ENCODE measurements at places on chromosomes 6 and 20.
A peak's percentile ranks its signal among the peaks of the same experiment; 100 is the strongest.

GRCh38 chr6:128017288-128017687 is 116.4 kb upstream of the THEMIS start:
- DNase-seq, result no peak

GRCh38 chr6:99189823-99190721 is 159.4 kb downstream of the FAXC start:
- DNase-seq, result no peak

DNA sequence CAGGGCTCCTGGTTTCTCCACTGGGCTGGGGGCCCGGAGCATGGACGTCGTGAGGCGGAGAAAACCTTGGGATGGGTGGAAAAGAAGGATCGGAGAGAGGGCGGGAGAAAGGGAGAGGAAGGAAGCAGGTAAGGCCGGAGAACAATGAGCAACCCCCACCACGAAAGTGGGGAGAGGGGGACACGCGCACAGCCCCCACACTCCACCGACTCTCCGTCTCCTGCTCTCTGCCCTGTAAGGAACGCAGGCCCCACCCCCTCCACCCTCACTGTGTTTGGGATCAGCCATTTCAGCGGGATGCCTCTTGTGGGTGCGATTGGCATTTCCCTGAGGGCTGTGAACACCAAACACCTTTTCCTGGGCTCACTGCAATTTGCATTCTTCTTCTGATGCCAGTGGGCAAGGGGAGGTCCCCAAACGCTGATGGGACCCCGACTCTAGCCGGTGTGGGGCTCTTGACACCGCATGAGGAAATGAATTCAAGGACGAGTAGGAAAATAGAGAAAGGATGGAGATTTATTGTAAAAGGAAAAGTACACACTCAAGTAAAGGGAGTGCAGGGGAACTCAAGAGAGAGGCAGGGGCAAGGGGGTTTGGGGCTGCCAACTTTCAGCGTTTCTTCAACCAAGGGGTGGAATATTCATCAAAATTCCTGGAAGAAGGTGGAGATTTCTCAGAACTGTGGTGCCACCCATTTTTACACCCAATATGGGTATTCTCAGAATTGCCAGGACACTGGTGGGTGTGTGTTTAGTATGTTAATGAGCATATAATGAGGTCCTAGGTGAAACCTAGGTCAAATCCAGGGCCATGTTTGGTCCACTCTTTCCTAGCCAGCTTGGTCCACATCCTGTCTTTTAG is 13.1 kb upstream of the RAET1L start:
- no peak for DNase-seq

GRCh38 chr6:39266782-39267355 is 37.6 kb upstream of the KCNK5 start:
- DNase-seq, result no peak

DNA sequence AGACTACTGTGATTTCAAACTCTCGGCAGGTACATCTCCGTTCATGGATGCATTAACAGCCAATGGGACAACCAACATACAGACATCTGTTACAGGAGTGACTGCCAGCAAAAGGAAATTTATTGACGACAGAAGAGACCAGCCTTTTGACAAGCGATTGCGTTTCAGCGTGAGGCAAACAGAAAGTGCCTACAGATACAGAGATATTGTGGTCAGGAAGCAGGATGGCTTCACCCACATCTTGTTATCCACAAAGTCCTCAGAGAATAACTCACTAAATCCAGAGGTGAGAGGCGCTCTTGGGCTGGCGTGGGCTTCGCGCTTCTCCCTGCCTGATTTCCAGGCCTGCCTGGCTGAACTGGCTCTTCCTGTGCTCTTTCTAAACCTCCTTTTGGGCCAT is 68.4 kb downstream of the RPP40 start:
- DNase-seq, result no peak

- DNase-seq, result peak; percentile 29
Measured at GRCh38 chr6:11392778-11393507, 144.6 kb upstream of the TMEM170B start.

- no peak for DNase-seq
Measured at GRCh38 chr6:29509239-29509638, 21.5 kb upstream of the MAS1L start.

DNA sequence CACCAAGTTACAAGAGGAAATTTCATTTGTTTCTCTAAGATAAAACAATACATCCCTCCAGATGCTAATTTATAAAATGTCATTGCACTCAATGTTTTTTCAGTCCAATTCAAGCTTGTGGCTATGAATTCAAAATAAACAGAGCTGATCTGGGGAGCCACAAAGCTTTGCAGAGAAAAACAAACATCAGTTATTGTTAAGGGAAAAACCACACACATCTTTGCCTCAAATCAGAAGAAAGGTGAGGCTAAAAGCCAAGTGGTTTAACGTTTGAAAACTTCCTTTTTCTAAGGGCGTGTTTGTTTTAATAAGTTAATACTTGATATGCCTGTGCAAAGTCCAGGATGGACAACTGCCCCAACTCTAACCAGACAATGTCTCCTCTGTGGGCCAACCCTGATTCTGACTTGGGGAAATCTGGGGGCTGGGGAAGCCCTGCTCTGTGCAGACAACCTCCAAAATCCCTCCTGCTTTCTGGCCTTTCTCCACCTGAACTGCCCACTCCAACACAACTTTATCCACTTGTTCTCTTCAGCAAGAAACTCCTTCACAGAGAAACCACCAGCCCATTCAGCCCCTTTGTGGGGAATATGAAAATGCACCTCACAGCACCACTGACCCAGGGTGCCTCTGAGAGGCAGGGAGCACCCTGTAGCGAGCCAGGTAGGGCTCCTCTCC is 44.6 kb upstream of the NT5E start:
- DNase-seq, result no peak

DNA sequence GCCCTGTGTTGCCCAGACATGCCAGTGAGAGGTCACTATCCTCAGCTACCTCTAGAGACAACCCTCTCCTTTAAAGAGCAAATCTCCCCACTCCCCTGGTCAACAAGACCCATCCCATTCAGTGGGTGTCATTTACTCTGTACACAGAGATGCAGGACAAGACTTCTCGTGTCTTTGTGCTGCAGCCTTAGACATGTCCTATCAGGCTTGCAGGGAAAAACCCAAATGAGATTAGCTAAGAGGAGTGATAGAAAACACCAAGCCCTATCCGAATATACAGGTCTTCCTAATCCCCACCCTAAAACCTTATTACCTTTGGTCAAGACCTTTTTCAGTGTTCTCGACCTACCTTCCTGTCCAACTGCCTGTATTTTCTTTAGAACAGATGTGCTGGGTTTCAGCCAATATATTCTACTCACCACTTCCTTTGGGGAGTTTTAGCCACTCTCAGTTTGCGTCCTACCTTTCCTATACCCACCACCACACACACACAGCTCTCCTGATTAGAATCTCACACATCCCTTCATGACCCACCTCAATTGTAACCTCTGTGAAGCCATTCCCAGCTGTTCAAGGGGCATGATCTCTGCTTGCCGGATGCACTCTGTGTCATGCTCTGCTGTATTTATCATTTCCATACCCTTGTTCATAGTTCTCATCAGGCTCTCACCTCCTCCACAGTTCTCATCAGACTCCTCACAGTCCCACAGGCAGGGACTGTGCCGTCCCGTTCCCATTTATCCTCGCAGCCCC is 39.7 kb downstream of the TRAM2 start:
- DNase-seq, result no peak

DNA sequence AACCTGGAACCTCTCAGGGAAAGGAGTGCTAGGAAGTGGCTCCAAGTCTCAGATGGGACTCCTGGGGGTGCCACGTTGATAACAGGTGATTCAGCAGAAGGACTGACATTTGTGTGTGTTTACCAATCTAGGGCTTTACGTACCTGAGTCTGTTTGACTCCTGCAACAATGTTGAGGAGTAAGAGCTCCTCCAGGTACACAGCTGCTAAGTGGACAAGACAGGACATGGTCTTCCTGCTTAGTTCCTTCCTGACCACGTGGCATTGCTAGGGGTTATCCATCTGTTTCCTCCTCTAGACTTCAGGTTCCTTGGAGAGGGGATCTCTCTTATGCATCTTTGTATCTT is 164.5 kb upstream of the SLC24A3 start:
- no peak for DNase-seq

DNA sequence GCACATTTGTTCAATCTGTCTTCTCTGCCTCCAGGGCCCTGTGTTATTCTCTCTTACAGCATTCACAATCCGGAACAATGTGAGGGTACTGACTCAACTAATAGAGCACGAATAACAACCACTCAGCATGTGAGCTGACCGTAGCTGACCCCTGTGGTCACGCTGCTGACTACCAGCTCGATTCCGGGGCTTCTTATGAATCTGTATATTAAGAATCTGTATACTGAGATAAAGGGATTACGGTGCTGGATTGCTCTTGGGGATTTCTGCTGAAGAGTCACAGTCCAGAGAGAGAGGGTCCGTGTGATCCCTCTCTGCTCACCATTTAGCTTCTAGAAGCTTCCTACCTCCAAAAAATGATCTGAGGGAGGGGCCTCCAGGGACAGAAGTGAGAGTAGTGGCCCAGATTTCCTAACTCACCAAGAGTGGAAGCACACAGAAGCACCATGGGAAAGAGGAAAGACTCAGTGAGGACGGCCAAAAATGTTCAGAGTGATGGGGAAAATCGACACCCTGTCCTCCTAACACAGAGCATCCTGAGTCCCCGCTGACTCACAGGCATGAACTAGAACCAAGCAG is 156.2 kb downstream of the THBS2 start:
- peak; percentile 79 for DNase-seq

- DNase-seq, result no peak
Measured at GRCh38 chr6:71929047-71929446, 42.7 kb downstream of the RIMS1 start.

GRCh38 chr6:71446057-71446456 is 157.4 kb downstream of the OGFRL1 start:
- DNase-seq, result no peak

- no peak for DNase-seq
Measured at GRCh38 chr6:157795841-157796240, 27.2 kb upstream of the SNX9 start.

- DNase-seq, result no peak
Measured at GRCh38 chr6:70152786-70153185, 150.1 kb downstream of the COL9A1 start.

DNA sequence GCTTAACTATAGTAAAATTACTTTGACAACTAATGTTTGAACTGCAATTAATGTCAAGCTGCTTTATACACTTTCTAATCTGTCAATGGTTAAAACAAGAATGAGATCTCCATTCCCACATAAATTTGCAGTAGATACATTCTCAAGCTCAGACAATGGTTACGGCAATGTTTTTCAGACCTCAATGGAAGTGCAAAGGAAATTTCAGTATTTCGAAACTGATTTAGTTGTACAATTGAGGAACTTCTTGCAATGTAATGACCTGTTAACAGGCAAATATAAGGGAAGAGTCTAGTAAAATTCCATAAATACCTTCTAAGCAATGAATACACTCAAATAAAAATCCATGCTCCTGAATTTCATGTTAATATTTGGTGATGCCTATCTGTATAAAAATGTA is 94.7 kb downstream of the ADTRP start:
- DNase-seq, result no peak

DNA sequence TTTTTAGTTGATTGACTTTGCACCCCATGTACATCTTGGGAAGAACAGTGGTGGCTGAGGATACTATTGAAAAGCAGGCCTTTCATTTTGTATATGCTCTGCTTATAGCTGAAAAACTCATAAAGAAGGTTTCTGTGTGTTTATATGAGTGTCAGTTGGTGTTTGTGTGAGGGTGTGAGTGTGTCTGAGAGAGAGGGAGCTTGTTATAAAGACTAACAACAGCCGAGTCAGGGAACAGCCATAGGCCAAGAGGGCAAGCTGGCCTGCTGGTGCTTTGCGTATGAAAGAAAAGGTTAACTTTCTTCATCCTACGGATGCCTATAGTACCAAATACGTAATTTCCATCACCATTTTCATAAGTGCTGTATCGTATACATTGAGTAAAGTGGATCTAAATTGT is 88.3 kb downstream of the MTHFD1L start:
- no peak for DNase-seq

DNA sequence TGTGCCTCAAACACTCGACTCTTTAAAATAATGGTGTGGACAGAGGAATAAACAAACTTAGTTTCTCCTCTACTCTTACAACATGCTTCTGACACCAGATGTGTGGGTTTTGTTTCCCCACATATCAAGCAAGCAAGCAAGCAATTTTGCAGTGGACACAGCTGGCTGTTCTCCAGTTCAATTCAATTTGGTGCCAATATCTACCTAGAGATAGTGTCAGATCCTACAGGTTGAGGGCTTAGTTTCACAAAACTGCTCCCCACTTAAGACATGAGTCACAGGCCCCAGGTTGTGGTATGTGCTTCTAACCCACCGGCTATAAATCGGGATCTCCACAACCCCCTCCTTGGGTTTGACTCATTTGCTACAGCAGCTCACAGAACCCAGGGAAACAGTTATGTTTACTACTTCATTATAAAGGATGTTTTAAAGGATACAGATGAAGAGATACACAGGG is 131.4 kb upstream of the TRAF3IP2 start:
- DNase-seq, result no peak

- DNase-seq, result no peak
Measured at GRCh38 chr6:127570739-127571389, 6.1 kb upstream of the C6orf58 start.

GRCh38 chr6:72873433-72873832 is 251.6 kb downstream of the KCNQ5 start:
- no peak for DNase-seq

- peak; percentile 53 for DNase-seq
Measured at GRCh38 chr6:158031381-158032353, 50.0 kb downstream of the SYNJ2 start.

- DNase-seq, result no peak
Measured at GRCh38 chr6:156189714-156190113, 587.5 kb upstream of the ARID1B start.

- DNase-seq, result no peak
Measured at GRCh38 chr20:38228436-38228835, 32.1 kb downstream of the KIAA1755 start.

- no peak for DNase-seq
Measured at GRCh38 chr20:62060631-62061541, 4.8 kb downstream of the TAF4 start.

- DNase-seq, result no peak
Measured at GRCh38 chr6:157767775-157768156, 55.3 kb upstream of the SNX9 start.

GRCh38 chr6:125509477-125509876 is 207.7 kb upstream of the HDDC2 start:
- DNase-seq, result no peak

DNA sequence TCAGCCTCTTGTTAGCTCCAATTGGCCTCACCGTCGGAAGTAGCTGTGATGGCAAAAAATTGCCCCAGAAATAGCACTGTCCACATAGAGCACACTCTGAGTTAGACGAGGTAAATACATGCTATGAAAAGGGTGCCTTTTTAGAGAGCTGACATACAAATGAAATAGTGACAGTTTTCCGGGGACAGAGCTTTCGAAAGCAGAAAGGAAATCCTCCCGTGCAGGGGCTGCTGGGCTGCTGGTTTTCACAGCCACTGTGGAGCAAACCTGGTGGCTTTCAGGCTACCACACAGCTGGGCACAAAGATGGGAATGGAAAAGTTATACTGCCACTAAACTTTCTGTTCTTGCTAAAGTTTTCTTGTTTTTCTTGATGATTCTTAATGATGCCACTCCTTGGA is 8.3 kb downstream of the SLPI start:
- DNase-seq, result no peak

GRCh38 chr20:23668477-23668951 is 20.3 kb downstream of the CST4 start:
- DNase-seq, result peak; percentile 77

- no peak for DNase-seq
Measured at GRCh38 chr6:69948479-69949114, 82.2 kb downstream of the COL19A1 start.

- DNase-seq, result no peak
Measured at GRCh38 chr6:38193481-38194281, 374.2 kb downstream of the ZFAND3 start.

- no peak for DNase-seq
Measured at GRCh38 chr6:169811521-169812256, 60.3 kb downstream of the ERMARD start.
